ENCODE measurements at places on chromosomes 1 and 21.
A peak's percentile ranks its signal among the peaks of the same experiment; 100 is the strongest.

- DNase-seq: no peak
Measured at GRCh38 chr1:154539486-154540483, 18.7 kb downstream of the UBE2Q1 start.

DNA sequence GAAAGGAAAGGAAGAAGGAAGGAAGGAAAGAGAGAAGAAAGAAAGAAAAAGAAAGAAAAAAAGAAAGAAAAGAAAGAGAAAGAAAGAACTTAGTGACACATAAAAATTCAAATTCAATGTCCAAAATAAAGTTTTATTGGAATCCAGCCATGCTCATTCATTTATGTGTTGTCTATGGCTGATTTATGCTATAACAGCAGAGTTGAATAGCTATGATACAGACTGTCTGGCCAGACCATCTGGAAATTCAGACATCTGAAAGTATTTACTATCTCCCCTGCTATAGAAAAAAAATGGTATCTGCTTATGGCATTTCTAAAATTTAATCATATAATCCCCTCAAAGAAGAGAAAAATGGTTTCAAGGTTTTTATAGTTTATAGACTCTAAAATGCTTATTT, 79.4 kb upstream of the RRP15 start:
- DNase-seq: no peak

DNA sequence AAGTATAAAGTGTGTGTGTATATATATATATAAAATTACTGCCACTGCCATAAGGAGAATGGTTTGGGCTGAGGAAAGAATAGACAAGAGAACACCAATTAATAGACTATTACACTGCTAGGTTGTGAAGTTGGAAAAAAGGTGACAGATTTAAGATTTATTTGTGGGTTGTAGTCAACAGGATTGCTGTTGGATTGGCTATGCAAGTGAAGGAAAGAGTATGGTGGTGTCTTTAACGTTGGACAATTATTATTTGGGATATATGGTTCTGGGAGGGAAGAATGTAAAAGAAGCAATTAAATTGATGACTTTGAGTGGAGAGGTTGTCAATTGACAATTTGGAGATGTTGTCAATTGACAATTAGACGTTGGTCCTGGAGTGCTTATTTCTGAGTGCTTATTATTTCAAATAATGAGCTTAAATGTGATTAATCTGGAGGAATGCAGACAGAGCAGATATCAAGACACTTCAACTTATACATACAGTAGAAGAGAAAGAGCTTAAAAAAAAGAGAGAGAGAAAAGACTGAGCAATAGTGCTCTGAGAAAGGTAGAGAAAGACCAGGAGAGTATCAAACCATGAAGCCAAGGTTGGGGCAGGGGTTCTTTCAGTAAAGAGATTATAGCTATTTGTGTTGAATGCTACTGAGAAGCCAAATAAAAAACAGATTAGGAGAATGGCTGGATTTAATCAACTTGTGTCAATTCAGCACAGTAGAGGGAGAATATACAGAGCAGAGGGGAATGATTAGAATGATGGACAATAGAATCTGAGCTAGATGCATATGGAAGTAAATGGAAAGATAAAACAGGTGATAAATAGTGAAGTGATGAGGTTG, 9.7 kb downstream of the PTGS2 start:
- peak; percentile 3 for DNase-seq

- peak; percentile 51 for DNase-seq
Measured at GRCh38 chr1:180150982-180151381, 3.7 kb upstream of the QSOX1 start.

GRCh38 chr1:160428053-160428452, 27.7 kb downstream of the VANGL2 start:
- DNase-seq: no peak

DNA sequence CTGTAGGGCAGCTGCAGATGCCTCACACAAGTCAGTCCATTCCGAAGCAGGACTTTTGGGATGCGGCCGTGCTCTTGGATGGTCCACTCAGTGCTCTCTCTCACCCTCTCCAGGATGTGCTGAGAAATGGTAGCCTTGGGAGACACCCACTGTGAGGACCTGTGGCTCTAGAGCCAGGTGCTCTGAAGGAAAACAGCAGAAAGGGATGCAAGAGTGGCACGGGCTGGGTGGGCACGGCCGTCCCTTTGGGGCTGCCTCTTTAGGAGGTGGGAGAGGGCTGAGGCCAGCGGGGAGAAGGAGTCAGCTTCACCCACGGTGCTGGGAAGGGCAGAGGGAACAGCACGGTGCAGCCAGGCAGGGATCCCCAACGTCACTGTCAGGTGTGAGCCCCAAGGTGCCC, 106.1 kb downstream of the RIPK4 start:
- DNase-seq: no peak

GRCh38 chr1:104932949-104933679, 1183.4 kb downstream of the AMY1C start:
- DNase-seq: no peak

GRCh38 chr1:91345395-91346005, 59.1 kb downstream of the HFM1 start:
- no peak for DNase-seq

DNA sequence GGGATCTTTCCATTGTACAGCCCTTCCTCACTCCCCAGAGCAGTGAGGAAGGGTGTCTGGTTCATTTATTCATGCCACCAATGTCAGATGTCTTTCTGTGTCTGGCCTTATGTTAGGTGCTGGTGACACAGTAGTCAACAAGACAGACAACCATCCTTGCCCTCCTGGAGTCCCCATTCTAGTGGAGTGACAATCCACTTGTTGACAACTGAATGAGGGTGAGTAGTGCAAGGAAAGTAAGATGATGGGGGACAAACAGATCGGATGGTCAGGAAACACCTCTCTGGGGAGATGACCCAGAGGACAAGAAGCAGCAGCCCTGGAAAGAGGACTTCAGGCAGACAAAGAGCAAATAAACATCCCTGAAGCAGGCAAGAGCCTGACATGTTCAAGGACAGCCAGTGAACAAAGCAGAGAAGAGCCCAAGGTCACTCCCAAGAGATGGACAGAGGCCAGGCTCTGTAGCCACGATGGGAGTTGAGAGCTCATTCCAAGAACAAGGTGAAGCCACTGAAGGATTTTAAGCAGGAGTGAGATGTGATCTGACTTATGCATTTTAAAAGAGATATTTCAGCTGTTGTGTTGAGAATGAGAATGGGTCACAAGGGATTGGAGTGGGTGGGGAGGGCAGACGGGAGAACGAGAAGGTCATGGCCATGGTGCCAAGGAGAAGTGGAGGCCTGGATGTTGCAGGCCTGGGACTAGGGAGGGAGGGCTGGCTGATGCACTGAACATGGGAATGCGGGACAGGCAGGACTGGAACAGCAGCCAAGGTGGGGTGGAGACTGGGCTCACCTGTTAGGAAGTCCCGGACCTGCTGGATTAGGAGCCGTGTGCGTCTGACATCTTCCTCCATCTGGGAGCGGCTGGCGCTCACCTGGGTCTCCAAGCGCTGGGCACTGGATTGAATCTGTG, 30.2 kb downstream of the LAMB3 start:
- no peak for DNase-seq

- no peak for DNase-seq
Measured at GRCh38 chr1:238779716-238780115, 606.7 kb upstream of the CHRM3 start.

DNA sequence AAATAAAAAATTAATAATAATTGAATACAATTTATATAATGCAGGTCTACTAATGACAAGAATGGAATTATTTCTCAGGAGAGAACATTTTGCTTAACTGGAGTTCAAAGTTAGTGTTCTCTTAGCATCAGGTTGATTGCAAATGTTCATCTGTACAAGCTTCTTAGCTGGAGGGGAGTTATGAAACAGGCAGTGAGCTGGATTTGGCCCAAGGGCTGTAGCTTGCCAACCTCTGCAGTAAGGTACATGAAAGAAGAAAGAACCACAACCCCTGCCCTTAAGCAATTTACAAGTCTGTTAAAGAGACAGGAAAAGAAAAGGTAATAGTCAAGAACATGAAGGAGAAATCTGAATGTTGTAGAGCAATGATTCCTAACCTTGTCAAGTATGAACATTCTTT, 17.0 kb downstream of the LPGAT1 start:
- peak; percentile 5 for DNase-seq

DNA sequence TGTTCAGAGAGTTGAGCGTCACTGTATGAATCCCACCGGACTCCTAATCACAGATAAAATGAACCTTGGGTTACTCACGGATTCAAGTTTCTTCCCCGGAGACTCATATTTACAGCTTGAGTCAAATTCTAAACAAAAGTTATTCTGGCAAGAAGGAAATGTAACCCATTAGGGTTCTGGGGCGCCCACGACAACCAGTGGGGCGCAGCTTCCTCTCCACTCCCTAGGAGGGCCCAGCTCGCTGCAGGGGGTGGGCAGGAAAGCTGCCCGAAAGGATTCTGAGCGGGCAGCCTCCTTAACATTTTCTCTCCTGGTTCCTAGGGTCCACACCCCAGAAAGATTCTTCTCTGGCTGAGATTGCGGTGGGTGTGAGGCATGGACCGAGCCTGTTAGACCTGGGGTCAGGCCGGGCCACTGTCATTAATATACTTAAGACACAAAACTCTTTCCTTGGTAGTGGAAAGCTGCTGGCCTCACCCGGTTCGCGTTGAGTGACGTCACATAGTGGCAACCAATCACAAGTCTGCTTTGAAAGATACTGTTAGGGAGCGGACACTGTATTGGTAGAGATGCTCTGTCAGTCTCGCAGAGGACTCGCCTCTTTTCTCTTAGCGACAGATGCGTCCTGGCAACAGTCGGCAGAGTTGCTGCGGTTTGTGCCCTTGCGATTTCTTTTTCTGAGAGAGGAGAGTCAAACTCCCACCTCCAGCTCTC, 13.6 kb upstream of the MCOLN3 start:
- DNase-seq: peak; percentile 97

All from EH (cell line).